HL-60 (cell line): ENCODE measurements at places on chromosomes 16 and 17.

GRCh38 chr17:9244066-9245052 is 223.0 kb downstream of the NTN1 start:
- DNase-seq, result no peak

GRCh38 chr16:75296606-75297005 is 45.2 kb upstream of the BCAR1 start:
- no peak for DNase-seq

- DNase-seq, result no peak
These were observed 25.9 kb downstream of the ZFHX3 start for GRCh38 chr16:73021866-73022495.

GRCh38 chr16:68380348-68380670 is 68.0 kb downstream of the SMPD3 start:
- DNase-seq, result no peak

DNA sequence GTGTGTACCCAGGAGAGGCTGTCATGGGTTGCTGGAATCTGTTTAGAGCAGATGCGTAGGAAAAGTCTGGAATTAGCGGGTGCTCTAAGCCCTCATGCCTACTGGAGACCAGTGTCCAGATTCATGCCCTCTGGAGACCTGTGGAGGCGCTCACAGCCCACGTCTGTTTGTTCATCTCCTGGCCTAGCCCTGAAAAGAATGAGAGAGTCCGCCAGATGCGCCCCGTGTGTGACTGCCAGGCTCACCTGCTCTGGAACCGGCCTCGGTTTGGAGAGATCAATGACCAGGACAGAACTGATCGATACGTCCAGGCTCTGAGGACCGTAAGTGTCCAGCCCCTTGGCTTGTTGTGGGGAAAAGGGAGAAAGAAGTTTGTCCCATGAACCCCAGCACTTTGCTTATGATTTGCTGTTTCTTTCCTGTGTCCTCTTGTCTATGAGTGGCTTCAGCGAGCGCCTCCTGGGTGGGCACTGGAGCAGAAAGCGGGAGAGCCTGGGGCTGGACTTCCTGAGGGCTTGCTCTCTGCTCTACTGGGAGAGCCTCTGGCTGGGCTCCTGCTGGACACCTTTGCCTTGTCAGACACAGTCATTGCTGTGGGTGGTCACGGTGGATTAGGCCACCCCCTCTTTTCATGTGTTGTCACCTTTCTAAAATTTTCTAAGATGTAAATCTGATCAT is 35.3 kb downstream of the PRMT7 start:
- DNase-seq, result no peak

- no peak for DNase-seq
These were observed 49.7 kb downstream of the NF1 start for GRCh38 chr17:31144428-31144827.

- DNase-seq, result no peak
These were observed 8.8 kb downstream of the MBTD1 start for GRCh38 chr17:51251010-51251409.

- DNase-seq, result no peak
These were observed 3.3 kb downstream of the DECR2 start for GRCh38 chr16:404971-405486.

- no peak for DNase-seq
These were observed 8.4 kb upstream of the CLEC18A start for GRCh38 chr16:69942627-69943170.
